Lung (tissue), 17 donors: ENCODE measurements at places on chromosomes 3 and 15. TPM values are rescaled to one million over a fixed set of nuclear protein-coding genes. Genes with fewer than 3 reads are reported as not detected.

The PLA1A gene
- 7.3 TPM for total RNA-seq

The SETMAR gene
- total RNA-seq: 12.2 TPM

The KNL1 gene
- 0.95 TPM for total RNA-seq

The GPR62 gene
- total RNA-seq: not detected

The CILP gene
- total RNA-seq: 0.89 TPM

The SAMMSON gene
- total RNA-seq: 0.12 TPM

DNA sequence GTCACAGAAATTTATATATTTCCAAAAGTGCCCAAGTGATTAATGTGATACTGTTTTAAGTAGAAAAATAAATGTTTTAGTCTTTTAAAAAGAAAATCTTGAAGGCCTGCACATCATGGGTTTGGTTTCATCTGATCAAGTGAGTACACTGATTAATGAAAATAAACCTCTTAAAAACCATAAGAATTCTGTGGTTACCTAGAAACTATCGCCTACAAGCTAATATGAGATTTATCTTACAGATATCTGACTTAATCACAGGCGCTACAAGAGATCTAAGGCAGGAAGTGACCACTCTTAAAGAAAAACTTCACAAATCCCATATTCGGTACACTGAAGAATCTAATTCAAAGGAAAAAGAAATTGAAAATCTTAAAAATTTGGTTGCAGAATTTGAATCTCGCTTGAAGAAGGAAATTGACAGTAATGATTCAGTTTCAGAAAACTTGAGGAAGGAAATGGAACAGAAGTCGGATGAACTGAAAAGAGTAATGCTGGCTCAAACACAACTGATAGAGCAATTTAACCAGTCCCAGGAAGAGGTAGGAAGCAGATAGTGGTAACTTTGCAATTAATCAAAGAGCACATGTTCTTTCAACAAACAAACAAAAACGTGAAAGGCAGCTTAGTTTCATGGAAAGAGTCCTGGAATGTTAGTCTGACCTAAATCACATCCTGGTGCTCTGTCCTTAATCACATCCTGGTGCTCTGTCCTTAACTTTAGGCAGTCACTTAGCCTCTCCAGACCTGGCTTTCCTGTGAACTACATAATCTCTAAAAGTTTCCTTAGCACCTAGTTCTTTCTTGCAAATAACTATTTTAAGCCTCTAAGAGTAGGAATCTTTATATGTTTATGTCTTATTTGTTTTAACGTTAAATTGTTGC, 131.8 kb downstream of the CCNL1 start:
- H3K27ac ChIP-seq: no peak overlapping the region
- no peaks in the 10 kb centered on the region for H3K4me1 ChIP-seq
- H3K36me3 ChIP-seq: no peaks in the 10 kb centered on the region

- no peak overlapping the region for H3K27ac ChIP-seq
- H3K4me1 ChIP-seq: no peaks in the 10 kb centered on the region
- H3K4me3 ChIP-seq: no peak overlapping the region
Observed at GRCh38 chr15:76382987-76383728, 46.6 kb downstream of the ISL2 start.

- H3K27ac ChIP-seq: no peak overlapping the region
- peaks cover 7% of the 10 kb centered on the region for H3K36me3 ChIP-seq
- no peak overlapping the region for H3K4me3 ChIP-seq
- H3K4me1 ChIP-seq: no peaks in the 10 kb centered on the region
- peak; percentile 28 for DNase-seq
- H3K27me3 ChIP-seq: no peaks in the 10 kb centered on the region
Observed at GRCh38 chr15:90219421-90220141, 14.2 kb downstream of the CIB1 start.

DNA sequence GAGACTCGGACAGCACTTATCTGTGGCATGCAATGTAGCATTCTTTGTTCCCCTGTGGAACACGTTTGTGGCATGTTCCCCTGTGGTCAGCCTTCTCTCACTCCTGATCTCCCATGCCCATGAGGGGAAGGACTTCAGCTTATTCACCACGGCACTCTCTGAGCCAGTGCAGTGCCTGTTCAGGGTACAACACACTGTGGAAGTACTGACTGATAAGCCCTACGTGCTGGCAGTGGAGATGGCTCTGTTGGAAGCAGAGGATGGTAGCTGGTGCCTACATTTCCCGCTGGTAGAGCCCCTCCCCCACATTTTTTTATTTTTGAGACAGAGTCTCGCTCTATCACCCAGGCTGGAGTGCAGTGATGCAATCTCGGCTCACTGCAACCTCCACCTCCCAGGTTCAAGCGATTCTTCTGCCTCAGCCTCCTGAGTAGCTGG, 43.5 kb upstream of the ETV5 start:
- no peak overlapping the region for H3K4me3 ChIP-seq
- H3K36me3 ChIP-seq: no peaks in the 10 kb centered on the region
- H3K27ac ChIP-seq: no peak overlapping the region
- no peaks in the 10 kb centered on the region for H3K27me3 ChIP-seq

- no peaks in the 10 kb centered on the region for H3K27me3 ChIP-seq
- no peak overlapping the region for H3K27ac ChIP-seq
- H3K4me3 ChIP-seq: no peak overlapping the region
- H3K4me1 ChIP-seq: no peaks in the 10 kb centered on the region
- no peak for DNase-seq
Observed at GRCh38 chr3:181660337-181660736, 51.4 kb upstream of the SOX2 start.
